Activated T-helper 1 cell treated with anti-CD3 and anti-CD28 coated beads, Interleukin-2, amount 50 U/mL, for 16 hours (primary cell): ENCODE measurements at places on chromosomes 4 and X.

GRCh38 chr4:117447925-117448324, 362.5 kb upstream of the TRAM1L1 start:
- no peak for DNase-seq

GRCh38 chr4:88629826-88630225, 37.5 kb downstream of the HERC3 start:
- DNase-seq = no peak

DNA sequence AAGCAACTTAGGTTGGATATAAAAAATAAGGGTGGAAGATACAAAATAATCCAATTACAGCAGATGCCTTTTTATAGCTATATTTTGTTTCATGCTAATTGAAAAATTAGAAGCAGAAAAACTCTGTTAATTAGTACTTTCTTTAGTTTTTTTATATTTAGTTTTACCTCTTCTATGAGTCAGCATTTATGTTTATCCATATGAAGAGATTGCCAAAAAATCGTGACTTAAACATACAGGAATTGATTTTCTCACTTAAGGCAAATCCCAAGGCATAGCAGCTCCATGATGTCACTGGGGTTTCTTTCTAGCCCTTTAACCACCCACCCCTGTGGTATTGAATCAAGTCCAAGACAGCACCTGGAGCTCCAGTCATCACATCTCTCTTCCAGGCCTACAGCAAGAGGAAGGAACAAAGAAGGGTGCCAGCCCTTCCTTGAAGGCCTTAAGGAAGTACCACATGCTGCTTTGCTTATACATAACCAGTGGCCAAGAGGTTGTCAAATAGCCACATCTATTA, 365.8 kb upstream of the TENM3 start:
- no peak for DNase-seq

GRCh38 chrX:11257711-11258110, 35.5 kb upstream of the AMELX start:
- DNase-seq = no peak

GRCh38 chr4:11343536-11343935, 85.2 kb downstream of the HS3ST1 start:
- no peak for DNase-seq

DNA sequence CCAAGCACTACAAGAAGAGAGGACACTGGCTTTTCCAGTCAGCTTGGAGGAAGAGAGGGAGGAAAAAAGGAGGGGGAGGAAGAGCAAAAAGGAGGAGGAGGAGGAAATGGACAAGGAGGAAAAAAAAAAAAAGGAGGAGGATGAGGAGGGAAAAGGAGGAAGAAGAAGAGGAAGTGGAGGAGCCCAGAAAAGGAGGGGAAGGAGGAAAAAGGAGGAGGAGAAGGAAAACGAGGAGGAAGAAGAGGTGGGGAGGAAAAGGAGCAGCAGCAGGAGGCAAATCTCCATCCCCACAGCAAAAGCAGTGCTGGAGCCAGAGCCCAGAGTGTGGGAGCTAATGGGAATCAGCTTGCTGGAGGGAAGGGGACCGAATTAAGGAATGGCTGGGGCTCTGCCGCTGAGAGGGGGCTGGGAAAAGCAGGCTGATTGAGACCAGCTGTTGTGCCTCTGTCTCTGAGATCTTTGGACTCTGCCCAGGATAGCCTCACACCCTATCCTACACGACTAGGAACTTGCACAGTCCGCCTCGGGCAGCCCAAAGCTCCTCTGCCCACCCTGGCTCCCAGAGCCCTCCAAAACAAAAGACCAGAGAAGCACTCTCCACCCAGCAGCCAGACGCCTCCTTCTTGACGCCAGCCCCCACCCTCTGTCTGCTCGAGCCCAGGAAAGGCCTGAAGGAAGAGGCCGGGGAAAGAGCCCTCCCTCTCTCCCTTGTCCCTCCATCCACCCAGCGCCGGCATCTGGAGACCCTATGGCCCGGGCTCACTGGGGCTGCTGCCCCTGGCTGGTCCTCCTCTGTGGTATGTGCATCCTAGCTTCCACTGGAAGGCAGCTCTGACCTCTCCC, at the start of gene XPNPEP2:
TSS of gene XPNPEP2 (plus strand) at position 514 of the 843 bp plus-strand sequence. CDS start at position 749, 235 bp downstream.
- no peak for DNase-seq

- no peak for DNase-seq
Measured at GRCh38 chrX:72069350-72070160, 62.2 kb downstream of the RTL5 start.

DNA sequence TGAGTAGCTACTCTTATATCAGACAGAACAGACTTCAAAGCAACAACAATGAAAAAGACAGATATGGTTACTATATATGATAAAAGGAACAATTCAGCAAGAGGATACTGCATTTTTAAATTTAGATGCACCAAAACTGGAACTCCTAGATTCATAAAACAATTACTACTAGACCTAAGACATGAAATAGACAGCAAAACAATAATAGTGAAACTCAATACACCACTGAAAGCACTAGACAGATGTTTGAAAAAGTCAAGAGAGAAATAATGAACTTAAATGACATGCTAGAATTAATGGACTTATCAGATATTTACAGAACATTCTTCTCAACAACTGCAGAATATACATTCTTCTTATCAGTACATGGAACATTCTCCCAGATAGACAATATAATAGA, 99.5 kb upstream of the ITM2A start:
- no peak for DNase-seq

GRCh38 chr4:3145234-3145924, 70.9 kb downstream of the HTT start:
- DNase-seq = no peak

- no peak for DNase-seq
Measured at GRCh38 chr4:1661695-1662094, 22.4 kb downstream of the FAM53A start.

DNA sequence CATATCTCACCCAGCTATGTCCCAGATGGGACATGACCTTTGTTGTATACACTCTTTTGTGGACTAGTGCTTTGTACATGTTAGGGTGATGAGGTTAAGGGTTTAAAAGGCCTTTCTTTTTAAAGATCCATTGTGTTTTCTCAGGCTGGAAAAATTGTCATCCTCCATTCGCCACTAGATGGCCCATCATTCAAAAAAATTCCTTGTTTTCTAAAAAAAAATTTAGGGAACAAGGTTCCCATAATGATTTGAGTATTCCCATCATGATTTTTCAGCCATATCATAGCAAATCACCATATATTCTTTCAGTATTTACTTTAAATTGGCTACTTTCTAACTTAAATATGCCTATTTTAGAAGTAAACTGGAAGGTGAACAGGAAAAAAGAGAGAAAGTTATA, 91.9 kb upstream of the TMEM164 start:
- DNase-seq = no peak

DNA sequence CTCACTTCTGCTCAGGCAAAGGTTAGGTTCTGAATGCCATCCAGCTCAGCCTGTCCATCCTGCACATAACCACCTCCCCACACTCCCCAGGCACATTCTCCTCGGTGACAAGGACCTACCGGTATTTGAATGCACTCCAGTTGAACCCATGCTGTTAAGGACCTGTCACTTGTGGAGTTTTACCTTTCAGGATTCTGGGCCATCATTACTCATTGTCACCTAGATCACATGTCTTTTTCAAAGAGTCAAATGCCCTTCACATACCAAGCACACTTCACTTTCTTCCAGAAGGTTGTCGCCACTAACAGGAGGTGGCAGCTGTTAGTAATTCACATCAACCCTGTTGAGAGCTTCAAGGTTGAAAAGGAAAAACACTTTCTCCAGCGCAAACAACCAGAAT, 218.3 kb downstream of the SOWAHB start:
- no peak for DNase-seq

GRCh38 chrX:124010566-124010965, 49.1 kb downstream of the STAG2 start:
- no peak for DNase-seq

DNA sequence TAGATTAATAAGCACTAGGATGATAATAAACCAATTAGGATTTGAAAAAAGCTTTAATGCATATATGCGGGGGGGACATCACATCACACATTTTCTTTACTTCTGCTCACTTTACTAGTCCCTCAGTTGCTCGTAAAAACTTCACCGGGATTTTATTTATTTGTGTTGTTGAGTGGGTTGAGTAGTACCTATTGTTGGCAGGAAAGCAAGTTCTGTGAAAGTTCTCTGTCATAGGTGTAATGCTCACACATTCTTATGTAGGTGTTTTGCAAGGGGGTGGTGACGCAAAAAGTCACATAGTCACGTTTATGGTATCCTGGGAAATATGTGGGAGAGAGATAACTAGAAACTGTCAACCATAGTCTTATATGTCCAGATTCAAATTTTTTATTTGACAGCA, 65.3 kb downstream of the PDLIM5 start:
- no peak for DNase-seq

DNA sequence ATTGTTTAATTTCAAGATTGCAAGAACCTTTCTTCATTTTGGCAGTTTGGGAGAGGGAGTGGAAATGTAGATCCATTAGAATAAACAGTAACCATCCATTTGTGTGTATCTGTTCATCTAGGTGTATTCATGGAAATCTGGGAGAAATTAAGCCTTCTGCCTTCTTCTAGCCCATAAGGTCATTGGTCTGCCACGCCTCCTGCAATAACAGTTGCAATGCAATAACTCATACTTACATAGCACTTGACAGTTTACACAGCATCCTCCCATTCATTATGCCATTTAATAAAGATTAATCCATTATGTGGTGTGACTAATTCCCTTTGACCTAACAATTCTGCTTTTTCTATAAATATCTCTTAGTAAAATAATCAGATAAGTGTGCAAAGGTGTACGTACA, 42.6 kb downstream of the SHROOM4 start:
- no peak for DNase-seq

DNA sequence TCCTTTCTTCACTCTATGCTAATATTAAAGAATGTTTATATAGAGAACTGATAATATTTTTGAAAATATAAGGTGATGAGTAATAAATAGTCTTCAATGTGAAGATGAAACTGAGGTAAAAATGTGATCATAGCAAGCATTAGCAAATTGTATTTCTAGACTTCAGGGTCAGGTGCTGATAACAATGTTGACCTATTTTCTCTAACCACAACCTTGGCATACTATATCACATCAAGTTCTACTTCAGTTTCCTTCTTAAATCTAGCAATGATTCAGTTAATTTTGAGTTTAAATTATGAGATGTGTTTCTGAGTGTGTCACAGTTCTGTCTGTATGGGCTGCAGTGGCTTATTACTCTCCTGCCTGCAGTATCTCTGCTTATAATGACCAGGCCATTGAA, 209.4 kb downstream of the RAPGEF2 start:
- no peak for DNase-seq

DNA sequence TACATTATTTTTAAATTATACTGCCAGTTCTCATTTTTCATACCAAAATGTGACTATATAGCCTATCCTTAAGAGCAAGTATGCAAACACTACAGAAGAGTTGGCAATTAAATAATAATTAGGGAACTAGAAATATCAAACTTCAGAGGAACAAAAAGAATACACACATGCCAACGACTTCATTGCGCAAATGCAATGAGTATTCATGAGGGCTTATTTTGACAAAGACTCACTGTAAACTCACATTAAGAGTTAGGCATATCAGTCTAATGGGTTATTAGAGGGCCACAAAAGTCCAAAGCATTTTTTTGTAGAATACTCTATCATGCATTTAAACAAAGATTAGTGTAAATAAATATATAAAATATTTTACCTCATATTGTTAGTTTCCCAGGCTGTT, 31.6 kb downstream of the SLC10A7 start:
- no peak for DNase-seq

- no peak for DNase-seq
Measured at GRCh38 chr4:55393461-55394320, 2.1 kb upstream of the TMEM165 start.

- no peak for DNase-seq
Measured at GRCh38 chr4:7857238-7857701, 82.4 kb downstream of the AFAP1 start.

- DNase-seq = no peak
Measured at GRCh38 chr4:186205156-186205555, 13.8 kb downstream of the CYP4V2 start.

DNA sequence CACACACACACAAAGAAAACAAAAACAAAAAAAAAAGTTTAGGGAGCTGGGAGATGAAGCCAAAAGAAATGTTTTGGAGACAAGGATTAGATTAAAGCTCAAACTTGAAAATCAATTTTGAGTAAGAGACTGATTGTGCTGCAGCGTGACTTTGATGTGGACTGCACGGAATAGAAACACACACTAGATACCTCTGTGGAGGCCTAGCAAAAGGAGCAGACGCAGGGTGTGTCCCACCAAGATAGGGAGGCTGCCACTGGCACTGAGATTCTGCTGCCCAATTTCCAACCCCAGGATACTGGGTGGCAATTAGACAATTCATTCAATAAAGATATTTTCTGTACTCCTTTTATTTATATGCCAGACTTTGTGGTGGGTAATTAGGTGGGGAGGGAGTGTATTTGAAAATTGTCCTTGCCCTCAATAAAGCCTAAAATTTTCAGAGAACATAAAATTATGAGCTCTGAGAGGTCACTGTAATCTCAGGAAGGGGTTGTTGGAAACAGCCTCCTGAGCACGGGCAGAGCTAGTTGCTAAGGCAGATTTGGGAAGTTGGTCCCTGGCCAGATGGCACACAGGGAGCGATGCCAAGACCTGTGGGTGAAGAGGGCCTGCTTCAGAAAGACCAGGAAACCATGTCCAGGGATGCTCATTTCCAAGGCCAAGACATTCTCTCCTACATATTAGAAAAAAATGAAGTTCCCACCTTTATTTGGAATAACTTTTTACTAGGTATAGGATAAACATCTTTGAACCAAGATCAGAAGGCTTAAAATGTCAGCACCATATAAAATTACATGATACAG, 1.9 kb upstream of the PPP3CA start:
- no peak for DNase-seq

DNA sequence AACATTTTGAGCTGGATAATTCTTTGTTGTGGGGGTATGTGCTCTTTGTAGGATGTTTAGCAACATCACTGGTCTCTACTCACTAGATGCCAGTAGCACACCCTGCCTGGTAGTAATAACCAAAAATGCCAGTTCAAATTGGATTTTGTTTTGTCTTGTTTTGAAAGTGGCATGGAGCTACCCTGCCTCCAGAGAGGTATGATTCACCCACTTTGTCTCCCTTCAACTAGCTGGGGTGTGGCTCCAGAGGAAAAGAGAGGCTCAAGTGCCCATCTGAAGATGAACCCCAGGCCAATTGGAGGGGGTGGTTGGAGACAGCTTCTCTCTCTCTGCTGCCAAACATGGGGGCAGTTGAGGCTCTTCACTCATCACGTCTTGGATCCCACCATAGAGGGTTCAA, 34.5 kb downstream of the NIPAL1 start:
- DNase-seq = no peak

- no peak for DNase-seq
Measured at GRCh38 chrX:3393178-3393577, 46.7 kb upstream of the MXRA5 start.

DNA sequence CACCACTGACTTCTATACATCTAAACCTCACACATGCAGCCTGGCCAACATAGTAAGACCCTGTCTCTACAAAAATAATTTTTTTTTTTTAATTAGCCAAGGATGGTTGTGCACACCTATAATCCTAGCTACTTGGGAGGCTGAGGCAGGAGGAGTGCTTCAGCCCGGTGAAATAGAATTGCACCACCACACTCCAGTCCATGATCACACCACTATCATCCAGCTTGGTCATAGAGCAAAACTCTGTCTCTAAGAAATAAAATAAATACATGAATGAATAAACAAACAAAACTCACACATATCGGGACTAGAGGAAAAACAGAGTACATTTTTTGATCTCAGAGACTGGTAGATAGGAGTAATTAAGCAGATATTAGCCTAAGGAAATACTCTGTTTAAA, 66.6 kb upstream of the PDE5A start:
- DNase-seq = no peak
